Adrenal gland (tissue), 19 donors: ENCODE measurements at places on chromosomes 16 and 17. TPM values are rescaled to one million over a fixed set of nuclear protein-coding genes. Genes with fewer than 3 reads are reported as not detected.

KRTAP2-1 gene
- total RNA-seq, result not detected

DNA sequence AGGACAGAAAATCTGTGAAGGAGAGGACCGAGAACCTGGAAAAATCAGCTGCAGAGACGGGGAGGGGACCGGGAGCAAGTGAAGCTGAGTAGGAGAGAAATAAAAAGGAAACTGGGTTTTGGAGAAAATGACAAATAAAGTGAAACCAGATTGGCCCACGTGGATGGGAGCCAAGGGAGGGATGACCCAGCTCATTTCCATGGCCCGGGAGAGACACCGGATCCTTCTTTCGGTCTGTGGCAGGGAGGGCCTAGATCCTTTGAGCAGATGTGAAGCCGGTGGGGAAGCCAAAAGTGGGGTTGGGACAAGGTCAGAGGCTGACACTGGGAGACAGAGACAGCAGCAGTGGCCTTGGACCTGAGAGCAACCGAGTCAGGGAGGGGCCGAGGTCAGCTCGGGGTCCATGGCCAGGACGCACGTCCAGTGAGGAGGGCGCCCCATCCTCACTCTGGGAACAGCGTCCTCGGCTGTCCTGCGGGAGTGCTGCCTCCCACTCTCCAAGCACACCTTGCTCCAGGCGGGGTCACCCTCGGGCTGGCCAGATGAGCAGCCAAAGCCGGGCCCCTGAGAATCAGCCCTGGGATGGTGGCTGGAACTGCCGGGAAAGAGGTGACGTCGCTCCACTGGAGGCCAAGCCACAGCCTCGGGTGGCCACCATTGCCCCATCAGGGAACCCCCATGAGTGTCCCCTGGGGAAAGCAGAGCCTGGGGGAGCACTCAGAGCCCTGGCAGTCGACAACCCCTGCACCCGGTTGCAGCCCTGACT is 50.8 kb upstream of the CDR2 start:
- no peak overlapping the region for H3K4me3 ChIP-seq
- peaks cover 28% of the 10 kb centered on the region for H3K4me1 ChIP-seq
- H3K27me3 ChIP-seq, result no peaks in the 10 kb centered on the region

GRCh38 chr16:87652799-87653198 is 50.5 kb downstream of the JPH3 start:
- H3K27me3 ChIP-seq, result peaks cover 9% of the 10 kb centered on the region
- no peak for DNase-seq
- H3K4me3 ChIP-seq, result no peak overlapping the region
- no peaks in the 10 kb centered on the region for H3K4me1 ChIP-seq
- no peaks in the 10 kb centered on the region for H3K36me3 ChIP-seq

DNA sequence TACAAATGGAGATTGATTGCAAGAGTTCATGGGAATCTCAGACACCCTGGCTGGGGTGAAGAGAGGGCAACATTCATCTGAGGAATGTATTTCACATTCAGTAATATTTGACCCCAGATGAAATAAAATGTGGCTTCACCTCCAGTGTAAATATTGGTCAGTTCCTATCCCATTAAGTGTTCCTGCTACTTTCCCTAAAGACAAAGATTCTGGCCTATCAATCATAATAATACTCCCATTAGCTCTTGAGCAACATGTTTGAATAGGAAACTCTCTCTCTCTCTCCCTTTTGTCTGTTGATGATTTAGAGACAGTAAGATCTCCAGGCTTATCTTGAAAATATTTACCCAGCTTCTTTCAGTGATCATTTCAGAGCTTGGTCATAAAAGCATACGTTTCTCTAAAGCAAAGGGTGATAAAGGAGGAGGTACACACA is 70.1 kb downstream of the KCNJ2 start:
- H3K27ac ChIP-seq, result no peak overlapping the region
- H3K4me3 ChIP-seq, result no peak overlapping the region
- no peaks in the 10 kb centered on the region for H3K36me3 ChIP-seq
- DNase-seq, result no peak
- H3K27me3 ChIP-seq, result no peaks in the 10 kb centered on the region

DNA sequence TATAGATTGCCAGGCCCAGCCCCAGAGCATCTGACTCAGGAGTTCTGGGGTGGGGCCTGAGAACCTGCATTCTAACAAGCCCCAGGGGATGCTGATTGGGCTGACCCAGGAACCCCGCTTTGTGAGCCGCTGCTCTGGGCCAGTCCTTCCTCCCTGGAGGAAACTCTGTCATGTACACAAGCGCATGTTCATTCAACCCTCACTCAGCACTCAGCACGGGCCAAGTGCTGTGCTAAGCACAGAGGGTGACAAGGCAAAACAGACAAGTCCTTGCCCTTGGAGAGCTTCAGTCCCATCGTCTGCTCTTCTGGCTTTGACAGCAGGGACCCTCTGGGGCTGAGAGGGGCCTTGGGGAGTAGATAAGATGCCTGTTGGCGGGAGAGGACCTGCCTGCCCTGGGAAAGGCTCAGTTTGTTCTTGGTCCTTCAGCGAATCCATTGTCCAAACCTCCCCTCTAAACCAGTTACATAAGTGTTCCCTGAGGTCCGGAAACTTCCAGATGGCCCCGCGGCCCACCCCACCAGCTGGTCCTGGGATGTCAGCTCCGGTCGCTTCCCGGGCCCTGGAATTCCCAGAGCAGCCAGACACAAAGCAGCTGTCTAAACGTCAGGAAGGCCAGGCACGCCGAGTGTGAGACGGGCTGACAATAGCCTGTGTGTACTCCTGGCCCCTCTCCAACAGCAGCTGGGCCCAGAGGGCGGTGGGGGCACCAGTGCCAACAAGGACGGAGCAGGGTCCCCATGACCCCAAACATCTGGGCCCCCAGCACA is 88.8 kb downstream of the ZDHHC7 start:
- no peak overlapping the region for H3K4me3 ChIP-seq
- H3K4me1 ChIP-seq, result peaks cover 16% of the 10 kb centered on the region
- H3K36me3 ChIP-seq, result no peaks in the 10 kb centered on the region
- DNase-seq, result peak; percentile 48

KCNJ2 gene
- 2.2 TPM for total RNA-seq

GRCh38 chr17:9371019-9371418 is 204.6 kb downstream of the STX8 start:
- no peak overlapping the region for H3K27ac ChIP-seq
- peak; percentile 35 for DNase-seq
- H3K36me3 ChIP-seq, result no peaks in the 10 kb centered on the region
